Activated T-helper 1 cell treated with Interleukin-2 at 50 U/mL for 16 hours (primary cell): ENCODE measurements at places on chromosomes 12 and 14.

DNA sequence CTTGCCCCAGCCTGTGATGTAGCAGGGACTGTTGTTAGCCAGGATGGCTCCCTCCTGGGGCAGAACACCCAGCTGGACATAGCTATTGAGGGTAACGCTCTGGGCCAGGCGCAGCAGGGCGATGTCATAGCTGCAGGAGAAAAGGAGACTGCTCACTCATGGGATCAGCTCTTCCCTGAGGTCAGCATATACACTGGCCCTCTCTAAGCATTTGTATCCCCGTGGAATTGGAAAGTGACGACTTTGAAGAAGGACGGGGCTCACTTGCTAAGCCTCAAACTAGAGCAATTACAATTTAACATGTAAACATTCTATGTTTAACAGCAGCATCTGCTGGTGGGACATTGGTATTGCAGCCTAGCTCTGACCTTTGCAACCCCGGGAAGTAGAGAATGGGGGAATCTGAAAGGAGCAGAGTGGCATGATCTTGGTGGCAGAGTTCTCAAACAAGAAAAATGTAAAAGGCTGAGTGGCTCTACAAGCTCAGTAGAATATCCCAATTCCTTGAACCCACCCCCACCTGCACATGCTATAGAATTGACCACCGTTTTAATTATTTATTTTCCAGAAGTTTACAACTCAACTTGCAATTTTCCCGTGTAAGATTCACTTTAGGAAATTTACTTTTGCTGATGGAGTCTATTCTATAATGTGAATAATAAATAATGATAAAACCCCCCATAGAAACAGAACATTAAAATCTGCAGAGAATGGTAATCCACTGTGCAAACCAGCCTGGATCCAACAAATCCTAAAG lies 5.0 kb downstream of the CELA1 start:
- peak; percentile 47 for DNase-seq

DNA sequence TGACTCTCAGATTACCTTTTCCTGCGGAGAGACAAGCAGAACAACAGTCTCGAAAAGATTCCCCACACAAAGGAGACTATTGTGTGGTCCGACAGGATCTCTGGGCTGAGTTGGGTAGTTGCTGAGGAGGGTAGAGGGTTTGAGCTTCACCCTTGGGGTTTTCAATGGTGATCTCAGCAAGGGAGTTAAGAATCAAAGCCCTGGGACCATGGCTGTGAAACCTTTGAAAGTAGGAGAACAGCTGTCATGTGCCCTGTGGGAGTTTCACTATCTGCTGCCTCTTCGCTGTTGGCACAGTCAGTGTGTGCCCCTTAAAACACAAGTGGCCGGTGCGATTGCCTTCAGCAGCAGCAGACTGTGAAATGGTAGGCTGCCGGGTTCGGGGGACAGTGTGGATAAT lies 14.2 kb upstream of the PLEK2 start:
- DNase-seq: no peak

GRCh38 chr12:76189851-76190250 lies 105.4 kb upstream of the NAP1L1 start:
- no peak for DNase-seq

DNA sequence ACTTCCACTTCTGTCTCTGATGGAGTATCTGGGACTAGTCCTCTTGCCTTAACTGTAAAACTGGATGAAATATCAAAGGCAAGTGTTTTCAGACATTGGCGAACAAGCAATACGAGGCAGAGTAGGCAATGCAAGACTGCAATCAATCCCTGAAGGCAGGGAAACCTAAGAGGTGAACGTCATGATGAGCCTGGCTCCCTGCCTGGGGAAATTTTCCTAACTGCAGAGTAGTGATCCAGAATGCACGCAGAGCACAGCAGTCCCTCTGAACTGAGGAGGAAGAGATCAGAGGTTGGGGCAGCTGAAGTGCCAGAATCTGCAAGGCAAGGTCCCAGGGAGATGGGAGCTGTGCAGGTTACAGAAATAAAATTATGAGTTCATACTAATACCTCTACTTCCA lies 18.5 kb downstream of the BHLHE41 start:
- no peak for DNase-seq

- no peak for DNase-seq
Measured at GRCh38 chr14:91606851-91607250, 96.7 kb upstream of the PPP4R3A start.

GRCh38 chr12:114655934-114656749 lies 27.8 kb downstream of the TBX3 start:
- no peak for DNase-seq

DNA sequence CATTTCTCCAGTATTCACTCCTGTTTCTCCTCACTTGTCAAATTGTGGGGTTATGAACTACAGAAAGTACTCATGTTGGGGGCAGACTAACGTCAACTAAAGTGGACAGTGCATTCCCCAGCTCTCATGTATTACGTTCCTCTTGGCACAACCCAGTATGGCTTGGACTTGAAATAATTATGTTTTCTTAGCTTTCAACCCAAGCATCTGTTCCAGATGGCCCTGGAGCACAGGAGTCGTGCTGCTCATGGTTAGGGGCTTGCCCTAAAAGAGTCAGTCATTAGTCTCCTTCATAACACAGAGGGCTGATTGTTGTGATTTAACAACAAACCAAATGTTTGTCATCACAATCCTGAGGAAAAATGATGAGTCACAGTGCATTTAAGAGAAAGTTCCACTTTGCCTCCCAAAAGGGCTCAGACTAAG lies 154.4 kb downstream of the RPAP3 start:
- no peak for DNase-seq

DNA sequence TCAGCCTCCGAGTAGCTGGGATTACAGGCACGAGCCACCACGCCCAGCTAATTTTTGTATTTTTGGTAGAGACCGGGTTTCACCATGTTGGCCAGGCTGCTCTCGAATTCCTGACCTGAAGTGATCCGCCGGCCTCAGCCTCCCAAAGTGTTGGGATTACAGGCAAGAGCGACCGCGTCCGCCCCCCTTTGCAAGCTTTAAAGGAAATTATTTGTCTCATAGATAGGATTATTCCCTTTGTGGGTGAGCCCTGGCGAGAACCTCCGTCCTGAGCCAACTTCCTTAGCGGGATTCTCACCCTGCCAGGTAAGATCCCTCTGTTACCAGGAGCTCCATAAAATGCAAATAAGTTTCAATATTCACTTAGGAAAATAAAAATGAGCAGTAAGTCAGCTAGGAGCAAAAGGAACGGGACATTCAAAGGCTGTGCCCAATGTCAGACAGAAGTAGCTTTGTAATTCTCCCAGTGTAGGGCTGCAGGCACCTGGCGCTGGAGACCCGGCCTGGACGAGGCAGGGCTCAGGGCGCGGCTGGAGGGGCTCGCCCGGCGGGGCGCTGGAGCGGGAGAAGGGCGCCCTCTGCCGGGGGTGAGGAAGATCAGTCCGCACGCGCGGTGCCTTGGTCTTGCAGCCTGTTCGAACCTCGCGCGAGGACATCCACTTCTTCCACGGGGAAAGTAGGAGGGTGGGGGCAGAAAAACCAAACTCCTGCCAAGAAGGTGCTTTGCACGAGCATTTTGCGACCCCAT lies 47.2 kb upstream of the PLXNC1 start:
- peak; percentile 72 for DNase-seq

DNA sequence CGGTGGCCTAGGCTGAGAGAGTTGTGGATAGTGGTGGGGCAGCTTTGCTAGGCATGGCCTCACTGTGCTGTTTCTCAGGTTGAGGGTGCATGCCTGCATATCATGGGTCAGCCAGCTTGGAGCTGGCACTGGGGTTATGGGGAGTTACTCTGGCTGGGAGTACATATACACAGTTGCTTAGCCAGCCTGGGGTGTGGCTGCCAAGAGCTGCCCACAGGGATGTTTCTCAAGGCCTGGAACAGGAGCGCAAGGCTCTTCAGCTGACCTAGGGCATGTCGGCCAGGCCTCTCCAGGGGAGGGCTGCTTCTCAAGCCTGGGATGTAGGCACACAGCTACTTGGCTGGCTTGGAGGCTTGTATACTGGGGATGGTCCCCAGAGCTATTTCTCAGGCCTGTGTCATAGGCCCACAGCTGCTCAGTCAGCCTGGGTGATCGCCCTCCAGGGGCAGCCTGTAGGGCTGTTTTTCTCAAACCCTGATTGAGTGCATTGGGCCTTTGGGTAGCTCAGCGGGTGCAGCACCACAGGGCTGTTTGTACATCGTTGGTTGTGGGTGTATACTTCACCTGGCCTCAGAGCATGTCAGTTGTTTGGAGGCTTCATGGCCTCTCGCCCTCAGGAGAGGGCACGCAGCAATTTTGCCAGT lies 114.9 kb downstream of the METTL25 start:
- DNase-seq: no peak

DNA sequence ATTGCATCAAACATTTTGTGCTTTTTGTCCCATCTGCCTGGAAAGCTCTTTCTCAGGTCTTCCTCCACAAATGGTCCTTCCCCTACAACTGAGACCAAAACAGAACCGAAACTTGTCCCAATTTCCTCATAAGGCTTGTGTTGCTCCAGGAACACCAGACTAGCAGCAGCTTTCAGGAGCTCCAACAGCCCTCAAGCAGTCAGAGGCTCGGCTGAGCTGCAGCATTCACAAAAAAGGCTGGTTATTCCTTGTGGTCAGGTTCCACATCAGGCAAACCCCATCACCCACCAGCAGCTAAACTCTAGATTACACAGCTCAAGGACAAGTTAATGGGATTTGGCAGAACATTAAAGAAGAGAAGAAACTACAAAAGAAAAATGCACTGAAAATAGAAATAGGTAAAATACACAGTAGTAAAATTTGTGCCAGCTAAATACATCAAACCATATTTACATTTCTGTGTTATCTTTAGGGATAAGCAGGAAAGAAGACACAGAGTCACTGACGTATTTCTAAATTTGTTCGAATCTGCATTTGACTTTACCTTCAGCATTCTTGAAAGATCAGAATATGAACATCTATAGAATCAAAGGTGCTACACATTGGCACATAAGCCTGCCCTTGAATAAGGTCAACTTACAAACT lies 141.2 kb downstream of the STXBP6 start:
- no peak for DNase-seq

DNA sequence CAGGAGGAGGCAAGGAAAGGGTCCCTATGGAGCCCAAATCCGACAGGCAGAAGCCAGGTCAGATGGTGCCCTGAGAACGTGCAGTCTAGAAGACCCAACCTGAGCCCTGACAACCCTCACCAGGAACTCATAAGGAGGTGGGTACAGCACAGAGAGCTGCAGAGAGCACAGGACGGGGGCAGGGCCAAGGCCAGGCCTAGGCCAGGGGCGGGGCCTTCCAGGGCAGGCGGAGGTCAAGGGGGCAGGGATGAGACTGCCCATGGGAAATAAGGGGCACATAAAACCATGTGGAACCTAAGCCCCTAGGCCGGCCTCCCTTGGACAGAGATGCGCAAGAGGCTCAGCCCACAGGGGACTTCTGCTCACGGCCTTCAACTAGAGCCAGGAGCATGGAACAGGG lies 45.1 kb downstream of the SSH1 start:
- no peak for DNase-seq

- DNase-seq: no peak
Measured at GRCh38 chr14:102481791-102482238, 27.8 kb downstream of the ANKRD9 start.

DNA sequence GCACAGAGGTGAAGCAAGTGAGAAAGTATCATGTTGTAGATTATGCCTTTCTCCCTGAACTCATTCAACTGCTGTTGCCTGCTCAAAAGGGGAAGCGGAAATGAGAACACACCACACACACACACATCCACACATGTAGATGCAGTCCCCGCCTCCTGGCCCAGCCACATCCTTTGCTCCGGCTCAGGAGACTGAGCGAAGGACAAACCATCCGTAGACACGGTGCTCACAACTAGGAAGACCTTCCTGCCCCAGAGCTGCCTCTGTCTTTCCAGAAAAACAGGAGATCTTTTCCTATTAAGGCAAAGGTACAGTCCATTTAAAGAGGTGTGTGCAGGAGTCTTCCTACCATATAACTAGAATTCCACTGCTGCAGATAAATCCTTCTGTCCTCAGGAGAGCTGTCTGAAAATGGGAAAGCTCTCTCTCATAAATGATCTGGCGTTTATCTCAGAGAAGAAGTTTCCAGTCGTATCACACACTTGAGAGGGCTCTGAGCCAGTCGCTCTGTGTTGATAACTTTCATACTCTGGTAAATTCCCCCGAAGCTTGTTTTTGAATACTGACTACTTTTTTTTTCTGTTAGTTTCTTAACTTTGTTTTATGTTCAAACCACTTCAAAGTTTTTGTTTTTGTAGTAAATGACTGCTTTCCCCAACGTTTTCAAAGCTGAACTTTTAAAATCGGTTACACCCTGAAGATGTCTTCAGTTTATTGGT lies at the start of gene TESPA1:
Gene TESPA1, minus strand, starts transcription at position 105 of the 719 bp plus-strand sequence. CDS start 10,200 bp downstream, outside the sequence.
- peak; percentile 75 for DNase-seq

- peak; percentile 60 for DNase-seq
Measured at GRCh38 chr14:91228112-91229004, 16.1 kb downstream of the GPR68 start.

- no peak for DNase-seq
Measured at GRCh38 chr12:28390206-28390605, 199.9 kb downstream of the CCDC91 start.

DNA sequence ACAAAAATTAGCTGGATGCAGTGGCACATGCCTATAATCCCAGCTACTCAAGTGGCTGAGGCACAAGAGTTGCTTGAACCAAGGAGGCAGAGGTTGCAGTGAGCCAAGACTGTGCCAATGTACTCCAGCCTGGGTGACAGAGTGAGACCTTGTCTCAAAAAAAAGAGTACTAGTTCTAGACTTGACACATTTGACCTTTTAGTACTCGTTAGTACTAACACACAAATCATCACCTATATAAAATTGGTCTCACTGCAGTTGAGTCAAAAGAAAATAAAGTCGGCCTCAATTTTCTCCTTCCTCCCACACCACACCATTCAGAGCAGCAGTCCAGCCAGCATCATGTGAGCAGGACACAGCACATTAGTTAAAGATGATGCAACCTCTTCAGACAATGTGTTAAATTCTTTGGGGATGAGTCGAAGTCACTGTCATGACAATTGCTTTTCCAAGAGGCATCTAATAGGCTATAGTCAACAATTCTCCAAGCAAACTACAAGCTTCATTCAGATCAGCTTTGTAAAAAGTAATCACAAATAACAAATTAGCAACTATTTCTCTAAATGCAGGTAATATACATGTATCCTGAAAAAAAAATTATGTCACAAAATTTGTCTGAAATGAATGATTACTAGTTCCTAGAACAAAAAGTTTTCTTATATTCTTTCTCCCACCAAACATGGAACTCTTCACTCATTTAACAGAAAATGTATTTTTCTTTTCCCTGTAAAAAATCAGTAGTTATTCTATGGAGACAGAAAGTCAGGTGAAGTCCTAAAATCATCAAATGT lies 55.6 kb downstream of the CLIP1 start:
- no peak for DNase-seq
